Activated gamma-delta T cell treated with anti-CD3 and anti-CD28 coated beads, Interleukin-2, amount 50 U/mL, for 16 hours (primary cell): ENCODE measurements at places on chromosomes 16 and 17.

DNA sequence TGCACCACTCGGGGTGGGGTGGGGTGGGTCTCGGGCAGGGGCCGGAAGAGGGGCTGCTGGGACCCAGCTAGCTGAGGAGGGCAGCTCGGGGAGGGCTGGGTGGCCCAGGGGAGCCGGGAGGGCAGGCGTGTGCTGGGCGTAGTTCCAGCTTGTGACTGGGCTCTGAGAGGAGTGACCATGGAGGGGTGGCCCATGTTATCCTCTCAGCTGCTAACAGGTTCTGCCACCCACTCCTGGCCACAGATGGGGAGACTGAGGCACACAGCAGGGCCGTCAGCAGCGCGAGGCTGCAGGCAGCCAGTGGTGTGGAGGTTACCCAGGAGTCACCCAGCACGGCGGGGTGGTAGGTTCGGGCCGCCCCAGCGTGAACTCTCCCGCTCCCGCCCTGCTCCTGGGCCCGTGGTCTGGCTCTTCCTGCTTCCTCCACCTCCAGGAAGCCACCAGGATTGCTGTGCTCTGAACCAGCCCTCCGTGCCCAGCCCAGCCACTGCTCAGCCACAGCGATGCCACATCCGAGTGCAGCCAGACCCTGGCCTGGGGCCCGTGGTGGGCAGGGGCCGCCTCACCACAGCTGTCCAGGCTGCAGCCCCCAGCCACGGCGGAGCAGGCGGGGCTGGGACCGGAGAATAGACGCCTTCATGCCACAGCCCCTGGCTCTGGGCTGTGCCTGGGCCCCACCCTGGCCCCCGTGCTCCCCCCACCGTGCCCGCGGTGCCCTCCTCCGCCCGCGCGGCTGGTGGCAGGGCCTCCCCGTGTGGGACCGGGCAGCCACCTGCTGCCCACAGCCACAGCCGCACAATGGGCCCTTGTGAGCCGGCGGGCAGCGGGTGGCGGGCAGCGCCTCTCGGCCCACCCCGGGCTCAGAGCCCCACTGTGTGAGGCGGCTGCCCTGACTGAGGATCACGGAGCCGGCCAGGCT lies 26.3 kb upstream of the SSTR5 start:
- no peak for DNase-seq

DNA sequence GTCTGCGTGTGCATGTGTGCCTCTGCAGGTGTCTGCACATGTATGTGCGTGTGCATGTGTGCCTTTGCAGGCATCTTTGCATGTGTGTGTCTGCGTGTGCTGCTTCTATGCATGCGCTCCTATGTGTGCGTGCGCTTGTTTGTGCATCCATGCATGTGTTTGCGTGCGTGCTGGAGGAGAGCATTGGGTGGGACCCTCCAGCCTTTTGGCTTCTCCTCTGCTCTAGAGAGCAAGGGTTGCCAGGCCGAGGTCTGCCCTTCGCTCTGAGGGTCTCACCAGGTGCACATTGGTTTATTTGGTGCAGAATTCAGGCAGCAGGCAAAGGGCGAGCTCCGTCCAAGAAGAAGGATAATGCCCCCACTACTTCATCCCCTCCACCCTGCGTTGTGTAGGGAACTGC lies 1.1 kb upstream of the RAB40B start:
- DNase-seq, result no peak

DNA sequence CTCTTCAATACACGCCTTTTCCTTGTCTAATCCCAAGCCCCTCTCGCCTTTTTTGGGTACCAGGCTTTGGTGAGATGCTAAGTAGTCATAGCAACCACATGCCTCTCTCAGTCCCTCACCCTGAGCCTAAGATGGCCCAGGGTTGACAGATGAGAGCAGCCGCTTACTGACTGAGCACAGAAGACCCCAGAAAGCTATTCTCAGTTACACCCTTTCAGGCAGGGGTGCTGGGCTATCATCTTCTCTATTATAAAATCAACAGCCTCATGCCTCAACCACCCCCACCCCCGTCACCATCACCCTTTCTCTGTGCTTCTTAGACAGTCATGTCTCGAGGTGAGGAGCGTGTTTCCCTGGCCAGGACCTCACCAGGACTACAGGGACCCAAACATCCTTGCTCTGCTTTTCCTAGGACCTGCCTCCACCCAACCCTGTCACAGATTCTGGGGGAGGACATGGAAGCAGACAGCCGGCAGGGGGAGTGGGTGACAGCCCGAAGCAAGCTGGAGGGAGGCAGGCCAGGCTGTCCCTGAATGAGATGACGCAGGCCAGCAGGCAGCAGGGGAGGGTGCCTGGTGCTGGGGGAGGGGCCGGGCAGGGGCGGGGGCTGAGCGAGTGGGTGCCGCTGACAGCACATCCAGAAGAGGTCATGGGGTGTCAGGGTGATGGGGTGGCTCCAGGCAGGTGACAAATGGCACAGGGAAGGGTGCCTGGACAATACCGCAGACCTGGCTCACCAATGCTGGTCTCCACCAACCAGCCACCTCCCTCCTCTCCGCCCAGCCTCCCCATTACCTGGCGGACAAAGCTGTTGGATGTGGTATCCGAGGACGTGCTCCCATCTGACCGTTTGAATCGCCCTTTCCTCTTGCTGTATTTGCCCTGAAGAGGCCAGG lies 3.1 kb downstream of the CACNB1 start:
- DNase-seq, result no peak

DNA sequence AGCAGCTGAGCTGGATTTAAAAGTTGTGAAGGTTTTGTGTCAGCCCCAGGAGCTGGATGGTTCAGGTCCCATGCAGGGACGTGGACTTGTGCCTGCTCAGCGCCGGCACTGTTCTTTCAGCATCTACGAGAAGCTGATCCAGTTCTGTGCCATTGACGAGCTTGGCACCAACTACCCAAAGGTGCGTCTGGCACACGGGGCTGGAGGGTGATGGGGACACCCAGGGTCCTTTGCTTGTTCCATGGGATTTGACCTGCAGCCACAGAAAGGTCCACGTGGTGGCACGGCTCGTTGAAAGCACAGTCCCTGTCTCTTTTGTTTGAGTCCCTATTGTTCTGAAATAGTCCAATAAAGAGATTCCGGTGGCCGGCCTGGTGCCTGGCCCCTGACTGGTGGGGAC lies 18.1 kb upstream of the ITGB4 start:
- DNase-seq, result no peak

DNA sequence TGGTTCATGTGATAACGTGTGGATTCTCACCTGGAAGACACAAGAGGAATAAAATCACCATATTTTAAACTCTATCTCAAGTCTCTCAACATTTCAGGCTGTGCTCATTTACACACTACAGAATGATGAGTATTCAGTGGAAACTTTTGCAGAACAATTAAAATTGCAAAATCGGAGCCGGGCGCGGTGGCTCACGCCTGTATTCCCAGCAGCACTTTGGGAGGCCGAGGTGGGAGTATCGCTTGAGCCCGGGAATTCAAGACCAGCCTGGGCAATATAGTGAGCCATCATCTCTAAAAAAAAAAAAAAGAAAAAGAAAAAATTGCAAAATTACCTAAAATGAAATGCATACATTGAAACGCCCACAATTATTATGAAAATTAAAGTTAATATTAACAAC lies 825.9 kb downstream of the KCNJ18 start:
- DNase-seq, result no peak

DNA sequence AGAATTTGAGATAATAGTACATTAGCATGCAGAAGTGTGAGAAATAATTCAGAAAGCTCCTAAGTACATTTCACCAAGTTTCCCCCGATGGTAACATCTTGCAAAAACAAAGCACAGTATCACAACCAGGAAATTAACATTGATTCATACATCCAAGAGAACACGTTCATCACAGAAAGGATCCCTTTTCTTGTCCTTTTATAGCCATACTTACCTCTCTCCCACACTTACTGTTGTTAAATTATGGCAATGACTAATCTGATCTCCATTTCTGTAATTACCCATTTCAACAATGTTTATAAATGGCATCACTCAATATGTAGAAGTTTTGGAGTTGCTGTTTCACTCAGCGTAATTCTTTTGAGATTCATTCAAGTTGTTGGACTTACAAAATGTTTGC lies 1260.0 kb downstream of the CDH8 start:
- no peak for DNase-seq

- no peak for DNase-seq
Observed at GRCh38 chr17:73553311-73553710, 90.9 kb downstream of the SDK2 start.

DNA sequence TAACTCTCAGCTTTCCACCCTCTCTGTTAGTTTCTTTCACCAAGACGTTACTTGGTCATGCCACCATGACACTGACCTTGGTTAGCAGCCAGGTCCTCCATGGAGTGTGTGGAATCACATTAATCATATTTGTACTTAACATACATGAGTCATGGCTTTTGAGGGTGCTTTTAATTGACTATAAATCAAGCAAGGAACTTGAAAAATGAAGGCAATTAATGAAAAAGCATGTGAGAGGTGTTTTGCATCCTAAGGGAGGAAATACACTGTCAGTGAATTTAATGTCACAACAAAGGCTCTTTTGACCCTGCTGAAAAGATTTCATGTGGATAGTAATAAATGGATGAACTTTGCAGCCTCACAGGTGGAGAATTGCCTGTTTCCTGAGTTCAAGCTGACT lies 240.7 kb downstream of the CDH13 start:
- no peak for DNase-seq

DNA sequence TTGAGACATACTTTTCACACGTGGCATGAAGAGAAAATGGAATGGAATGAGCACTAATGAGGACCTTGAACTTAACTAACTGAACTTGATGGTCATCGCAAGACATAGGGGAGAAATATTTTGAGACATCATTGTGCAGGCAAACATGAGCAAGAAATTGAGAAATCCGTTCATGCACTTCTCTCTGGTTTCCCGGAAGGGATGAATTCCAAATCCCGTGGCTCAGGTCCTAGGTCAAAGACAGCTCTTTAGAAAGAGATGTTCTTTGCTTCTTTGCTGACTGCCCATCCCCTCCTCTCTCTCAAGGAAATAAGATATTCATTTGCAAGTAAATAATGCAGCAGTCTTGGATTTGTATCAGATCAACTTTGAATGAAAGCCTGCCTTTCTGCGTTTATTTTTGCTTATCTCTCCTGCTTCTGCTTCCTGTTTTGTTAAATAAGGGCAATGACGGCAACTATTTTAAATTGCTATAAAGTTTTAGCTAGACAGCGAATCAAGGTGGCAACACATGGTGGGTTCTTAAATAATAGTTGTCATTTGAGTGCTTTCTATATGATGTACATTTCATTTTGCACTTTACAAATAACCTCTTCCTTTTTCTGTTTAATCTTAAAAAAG lies 657.8 kb downstream of the MAF start:
- DNase-seq, result no peak

- DNase-seq, result no peak
Observed at GRCh38 chr17:57946798-57947358, 8.3 kb downstream of the CUEDC1 start.

- DNase-seq, result no peak
Observed at GRCh38 chr17:59506894-59507726, 58.3 kb upstream of the DHX40 start.

DNA sequence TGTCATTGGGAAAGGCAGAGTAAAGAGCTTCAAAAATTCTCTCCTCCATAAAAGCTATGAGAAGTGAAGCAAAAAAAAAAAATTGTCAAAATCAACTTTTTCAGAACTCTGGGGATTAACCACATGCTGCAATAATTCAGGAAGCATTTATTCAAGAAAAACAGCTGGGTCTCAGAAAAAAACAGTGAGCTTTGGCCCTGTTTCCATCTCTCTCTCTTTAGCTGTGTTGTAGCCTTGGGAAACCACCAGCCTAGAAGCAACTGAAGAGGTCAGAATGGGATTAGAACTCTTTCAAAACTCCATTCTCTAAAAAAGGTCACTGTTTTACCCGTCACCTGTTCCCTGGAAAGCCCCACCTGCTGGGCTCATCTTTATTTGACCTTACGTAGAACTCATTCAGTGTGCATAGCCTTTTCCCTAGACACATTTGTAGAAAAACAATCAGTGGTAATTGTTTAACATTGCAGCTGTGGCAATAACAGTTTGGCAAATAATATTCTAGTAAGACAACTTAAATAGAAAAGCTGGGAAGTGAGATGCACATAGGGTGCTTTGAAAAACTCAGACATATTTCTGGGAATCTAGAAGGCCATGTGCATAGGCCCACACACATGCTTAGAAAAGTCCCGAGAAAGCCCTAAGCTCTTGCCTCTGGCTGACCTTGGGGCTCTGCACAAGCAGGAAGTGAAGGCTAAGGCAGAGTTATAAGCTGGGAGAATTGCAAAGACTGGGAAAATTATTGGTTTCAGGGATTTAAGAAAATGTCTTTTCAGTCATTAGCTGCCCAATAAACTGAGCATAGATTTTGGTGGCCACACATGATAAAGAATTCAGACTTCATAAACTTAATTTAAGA lies 18.0 kb downstream of the SLC5A11 start:
- no peak for DNase-seq

DNA sequence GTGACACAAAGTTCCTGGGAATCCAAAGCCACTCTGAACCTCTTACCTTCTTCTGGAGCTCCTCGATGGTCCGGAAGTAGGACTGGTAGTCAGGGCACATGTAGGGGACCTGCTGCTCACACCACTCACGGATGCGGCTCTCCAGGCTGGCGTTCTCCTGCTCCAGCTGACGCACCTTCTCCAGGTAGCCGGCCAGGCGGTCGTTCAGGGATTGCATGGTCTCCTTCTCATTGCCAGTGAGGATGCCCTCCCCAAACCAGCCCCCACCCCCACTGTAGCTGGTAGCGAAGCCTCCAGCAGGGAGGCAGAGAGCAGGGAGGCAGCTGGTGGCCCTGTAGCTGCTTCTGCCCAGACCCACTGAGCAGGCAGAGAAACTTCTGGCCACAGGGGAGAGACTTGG lies 370 bp downstream of the KRT35 start:
- DNase-seq, result no peak

DNA sequence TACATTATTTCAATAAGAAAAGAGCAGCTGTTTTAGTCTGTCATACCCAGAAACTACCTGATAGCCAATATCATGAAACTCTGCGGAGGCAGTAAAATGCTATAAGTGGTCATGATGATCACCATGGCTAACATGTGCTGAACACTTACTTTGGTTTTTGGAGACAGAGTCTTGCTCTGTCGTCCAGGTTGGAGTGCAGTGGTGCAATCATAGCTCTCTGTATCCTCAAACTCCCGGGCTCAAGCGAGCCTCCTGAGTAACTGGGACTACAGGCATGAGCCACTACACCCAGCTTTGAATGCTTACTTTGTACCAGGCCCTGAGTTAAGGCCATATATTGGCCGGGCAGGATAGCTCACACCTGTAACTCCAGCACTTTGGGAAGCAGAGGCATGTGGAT lies 101.2 kb upstream of the DHX40 start:
- no peak for DNase-seq

- DNase-seq, result no peak
Observed at GRCh38 chr17:2071455-2072281, 16.8 kb downstream of the HIC1 start.

DNA sequence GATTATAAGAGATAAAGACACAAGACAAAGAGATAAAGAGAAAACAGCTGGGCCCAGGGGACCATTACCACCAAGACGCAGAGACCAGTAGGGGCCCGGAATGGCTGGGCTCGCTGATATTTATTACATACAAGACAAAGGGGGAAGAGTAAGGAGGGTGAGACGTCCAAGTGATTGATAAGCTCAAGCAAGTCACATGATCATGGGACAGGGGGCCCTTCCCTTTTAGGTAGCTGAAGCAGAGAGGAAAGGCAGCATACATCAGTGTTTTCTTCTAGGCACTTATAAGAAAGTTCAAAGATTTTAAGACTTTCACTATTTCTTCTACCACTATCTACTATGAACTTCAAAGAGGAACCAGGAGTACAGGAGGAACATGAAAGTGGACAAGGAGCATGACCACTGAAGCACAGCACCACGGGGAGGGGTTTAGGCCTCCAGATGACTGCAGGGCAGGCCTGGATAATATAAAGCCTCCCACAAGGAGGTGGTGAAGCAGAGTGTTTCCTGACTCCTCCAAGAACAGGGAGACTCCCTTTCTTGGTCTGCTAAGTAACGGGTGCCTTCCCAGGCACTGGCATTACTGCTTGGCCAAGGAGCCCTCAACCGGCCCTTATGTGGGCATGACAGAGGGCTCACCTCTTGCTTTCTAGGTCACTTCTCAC lies 63.9 kb upstream of the ARL4D start:
- no peak for DNase-seq
